ENCODE measurements at places on chromosomes 13 and 19. TPM values are rescaled to one million over a fixed set of nuclear protein-coding genes. Genes with fewer than 3 reads are reported as not detected.

DNA sequence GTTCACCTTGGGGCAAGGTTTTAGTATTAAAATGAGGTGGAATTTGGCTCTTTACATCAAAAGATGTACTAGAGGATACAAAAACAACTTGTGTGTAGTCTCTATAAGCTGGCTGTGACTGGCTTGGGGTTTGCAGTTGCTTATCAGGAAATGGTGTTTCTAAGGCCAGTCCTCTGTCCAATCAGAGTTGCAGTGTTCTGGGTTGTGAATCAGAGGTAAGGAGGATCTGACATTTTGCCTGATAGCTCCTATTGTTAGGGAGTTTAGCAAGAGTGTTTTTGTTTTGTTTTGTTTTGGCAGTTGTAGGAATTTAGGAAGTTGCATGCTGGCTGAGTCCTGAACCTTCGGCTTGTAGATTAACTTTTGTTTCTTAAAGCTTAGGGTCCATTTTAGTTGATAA lies 20.1 kb upstream of the ESD start:
- DNase-seq: no peak

DNA sequence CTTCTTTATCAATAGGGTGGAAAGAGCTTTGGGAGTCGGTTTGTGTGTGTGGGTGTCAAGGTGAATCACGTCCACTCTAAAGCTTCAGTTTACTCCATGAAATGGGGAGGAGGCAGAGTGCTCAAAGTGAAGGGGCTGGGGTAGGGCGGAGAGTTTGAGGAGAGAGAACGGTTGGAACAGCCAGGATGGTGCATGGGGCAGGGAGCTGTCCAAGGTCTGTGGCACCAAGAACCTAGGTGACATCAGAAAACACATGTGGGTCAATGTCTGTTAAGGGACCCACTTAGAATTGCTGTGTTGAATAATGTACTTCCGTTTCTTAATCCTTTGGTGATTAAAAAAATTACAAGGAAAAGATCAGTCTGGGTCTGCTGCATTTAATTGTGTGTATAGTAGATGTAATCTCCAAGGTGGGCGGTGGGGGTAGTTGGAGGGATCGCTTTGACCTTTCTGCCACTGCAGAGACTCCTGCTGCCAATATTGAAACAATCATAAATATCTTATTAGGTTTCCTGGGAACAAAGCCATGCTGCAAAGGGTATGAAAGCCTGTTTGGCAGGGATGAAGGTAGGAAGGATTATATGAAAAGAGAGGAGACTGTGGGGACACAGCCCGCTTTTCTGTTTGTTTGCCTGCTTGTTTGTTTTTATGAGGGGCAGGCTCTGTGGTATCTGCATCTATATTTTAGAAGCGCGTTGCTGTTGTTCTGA lies 122.3 kb downstream of the ATP8A2 start:
- no peak for DNase-seq

DNA sequence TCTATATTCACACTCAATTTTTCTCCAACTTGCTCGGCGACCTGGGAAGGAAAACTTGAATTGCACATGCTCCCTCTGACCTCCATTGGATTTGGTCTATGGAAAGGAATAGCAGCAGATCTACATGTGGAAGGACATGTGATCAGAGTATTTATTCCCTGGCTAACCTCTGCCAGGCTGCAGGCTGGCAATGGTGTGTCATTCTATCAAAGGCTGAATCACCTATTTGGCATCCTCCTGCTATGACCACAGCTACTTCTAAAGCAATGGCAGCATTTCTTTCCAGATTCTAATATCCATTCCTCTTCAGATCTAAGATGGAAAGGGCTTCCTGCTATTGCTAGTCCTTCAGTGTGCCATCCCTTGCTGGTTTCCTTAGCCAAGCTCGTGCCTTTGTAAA lies 144.3 kb upstream of the FREM2 start:
- no peak for DNase-seq

- peak; percentile 99 for DNase-seq
Measured at GRCh38 chr19:39833464-39834286, at the start of gene DYRK1B. Gene DYRK1B (minus strand): TSS chr19:39834162. CDS start chr19:39831867, 2,295 bp downstream.

Gene NKG7
- total RNA-seq: not detected

Gene PGLYRP1
- not detected for total RNA-seq

- peak; percentile 77 for DNase-seq
Measured at GRCh38 chr19:12757544-12758274, 6.1 kb downstream of the BEST2 start.

Gene CGB3
- total RNA-seq: not detected

DNA sequence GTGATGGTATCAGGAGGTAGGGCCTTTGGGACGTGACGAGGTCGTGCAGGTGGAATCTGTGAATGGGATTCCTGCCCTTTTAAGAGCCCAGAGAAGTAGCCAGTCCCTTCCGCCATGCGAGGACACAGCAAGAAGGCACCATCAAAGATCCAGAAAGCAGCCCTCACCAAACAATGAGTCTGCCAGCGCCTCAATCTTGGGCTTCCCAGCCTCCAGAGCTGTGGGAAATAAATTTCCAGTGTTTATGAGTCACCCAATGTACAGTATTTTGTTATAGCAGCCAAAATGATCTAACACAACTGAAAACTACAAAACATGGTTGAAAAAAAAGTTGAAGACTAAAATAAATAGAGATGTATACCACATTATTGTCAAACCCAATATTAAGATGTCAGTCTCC lies 16.9 kb upstream of the LAMP1 start:
- DNase-seq: no peak

Gene PALM3
- total RNA-seq: 3.3 TPM

DNA sequence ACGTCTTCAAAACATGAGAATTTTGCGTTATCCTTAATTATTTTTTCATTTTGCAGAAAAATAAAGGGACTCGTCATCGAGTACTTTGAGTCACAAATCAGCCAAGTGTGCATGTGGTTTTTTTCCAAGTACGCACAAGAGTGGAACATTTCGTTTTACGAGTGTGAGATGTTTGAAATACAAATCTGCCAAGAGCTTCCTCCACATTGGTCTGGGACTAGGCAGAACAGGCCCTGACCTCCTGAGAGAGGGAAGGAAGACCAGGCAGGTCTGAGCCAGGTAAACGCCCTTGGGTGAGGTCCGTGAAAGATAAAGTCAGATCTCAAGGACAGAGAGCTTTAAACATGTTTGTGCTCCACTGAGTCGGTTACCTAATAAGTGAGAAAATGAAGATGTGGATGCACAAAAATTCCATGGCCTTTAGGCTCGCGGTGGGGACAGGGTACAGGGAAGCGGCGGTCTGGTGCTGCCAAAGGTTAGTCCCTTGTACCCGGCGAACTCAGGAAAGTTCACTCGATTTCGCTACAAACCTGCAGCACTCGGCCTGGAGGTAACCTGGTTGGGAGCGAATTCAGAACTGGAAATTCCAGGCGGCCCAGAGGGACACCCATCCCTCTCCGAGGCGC lies 473 bp upstream of the ITM2B start:
- DNase-seq: no peak

Gene DACH1
- 14.7 TPM for total RNA-seq

- no peak for DNase-seq
Measured at GRCh38 chr13:44605275-44605674, 29.1 kb upstream of the TSC22D1 start.

DNA sequence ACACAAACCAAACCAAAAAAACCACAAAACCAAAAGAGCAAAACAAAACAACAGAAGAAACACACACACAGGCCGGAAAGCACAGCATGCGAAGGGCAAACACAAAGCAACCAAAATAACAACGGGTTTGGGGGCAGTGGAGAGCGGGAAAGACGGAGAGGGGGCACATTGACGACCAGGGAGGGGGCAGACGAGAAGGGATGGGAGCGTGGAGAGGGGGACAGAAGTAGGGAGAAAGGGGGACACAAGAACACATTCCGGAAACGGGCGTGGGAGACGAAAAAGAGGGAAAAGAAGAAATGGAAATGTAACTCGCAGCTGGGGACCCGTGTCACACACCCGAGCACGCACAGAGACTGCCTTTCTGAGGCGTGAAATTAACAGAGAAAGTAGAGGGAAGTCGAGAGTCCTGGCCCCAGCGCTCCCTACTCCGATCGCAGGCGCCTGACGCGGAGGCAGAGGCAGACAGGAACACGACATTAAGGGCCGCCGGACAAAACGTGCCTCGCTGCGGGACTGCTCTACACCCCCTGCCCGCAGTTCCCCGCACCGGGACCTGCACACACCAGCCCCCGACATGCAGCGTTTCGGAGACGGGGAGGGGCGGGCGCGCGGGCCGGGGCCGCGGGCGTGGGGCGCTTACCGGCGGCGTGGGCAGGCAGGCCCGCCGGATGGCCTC lies 652 bp downstream of the POU4F1 start:
- no peak for DNase-seq

DNA sequence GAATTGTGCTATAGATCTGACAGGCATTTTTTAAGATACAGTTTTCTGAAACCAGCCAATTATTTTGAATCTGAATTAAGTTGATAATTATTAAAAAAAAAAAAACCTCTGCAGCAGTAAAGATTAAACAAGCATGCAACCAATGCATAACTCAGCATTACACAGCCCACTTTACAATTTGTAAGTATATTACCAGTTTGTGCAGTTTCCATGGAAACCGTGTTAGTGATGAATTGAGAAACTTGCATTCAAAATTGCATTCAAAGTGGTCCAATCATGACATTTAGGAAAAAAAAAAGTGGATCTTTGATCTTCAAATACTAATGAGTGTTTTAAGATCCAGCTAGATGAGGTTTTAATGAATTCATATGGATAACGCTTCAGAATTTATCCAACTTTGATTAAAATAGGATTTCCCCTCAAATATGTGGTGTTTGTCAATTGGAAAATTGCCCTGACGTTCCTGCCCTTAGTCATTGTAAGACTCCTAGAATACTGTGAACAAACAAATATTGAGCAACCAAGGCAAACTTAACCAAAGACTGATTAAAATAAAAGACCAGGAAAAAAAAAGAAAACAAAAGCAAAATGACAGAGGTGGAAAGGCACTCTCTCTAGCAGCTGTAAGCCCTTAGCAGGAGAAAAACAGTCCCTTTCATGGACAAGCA lies 314.8 kb upstream of the MAB21L1 start:
- no peak for DNase-seq

DNA sequence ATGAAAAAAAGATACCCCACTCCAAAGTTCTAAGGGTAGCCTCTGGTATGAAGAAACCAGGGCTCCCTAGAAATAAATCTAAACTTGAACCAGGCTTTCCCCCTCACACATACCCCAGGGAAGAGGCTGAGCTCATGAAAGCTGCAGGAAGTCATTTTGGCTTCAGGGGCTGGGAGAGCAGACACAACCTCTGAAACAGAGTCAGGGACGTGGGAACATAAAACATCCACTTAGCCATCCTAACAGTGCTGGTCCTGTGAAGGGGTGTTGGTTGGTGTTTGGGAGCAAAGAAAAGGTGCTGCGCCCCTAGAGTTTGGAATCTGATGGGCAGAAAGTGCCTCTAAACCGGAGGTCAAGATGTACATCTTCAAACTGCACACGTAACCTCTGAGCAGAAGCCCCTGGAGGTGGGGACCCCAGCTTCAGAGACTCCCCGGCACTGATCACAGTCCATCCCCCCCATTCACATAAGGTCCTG lies 15.8 kb downstream of the RAB3D start:
- no peak for DNase-seq

DNA sequence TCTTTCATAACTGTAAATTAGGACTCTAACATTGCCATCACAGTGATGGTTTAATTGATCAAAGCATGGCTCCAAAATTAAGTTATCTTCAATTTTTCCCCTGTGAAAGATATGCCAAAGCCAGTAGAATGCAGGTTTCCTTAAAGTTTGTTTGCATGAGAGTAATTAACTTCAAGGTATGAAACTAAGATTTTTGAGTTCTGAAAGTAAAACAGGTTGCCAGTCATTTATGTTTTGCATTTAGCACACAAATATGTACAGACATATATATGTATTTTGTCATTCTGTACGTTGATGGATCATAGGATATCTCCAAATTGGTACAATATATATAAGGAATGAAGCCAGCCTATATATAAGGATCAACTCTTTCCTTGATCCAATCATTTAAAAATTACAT lies 23.6 kb upstream of the NDFIP2 start:
- no peak for DNase-seq

- no peak for DNase-seq
Measured at GRCh38 chr13:27261396-27261795, 9.2 kb upstream of the RASL11A start.

- no peak for DNase-seq
Measured at GRCh38 chr13:23796551-23796950, 92.6 kb downstream of the MIPEP start.

DNA sequence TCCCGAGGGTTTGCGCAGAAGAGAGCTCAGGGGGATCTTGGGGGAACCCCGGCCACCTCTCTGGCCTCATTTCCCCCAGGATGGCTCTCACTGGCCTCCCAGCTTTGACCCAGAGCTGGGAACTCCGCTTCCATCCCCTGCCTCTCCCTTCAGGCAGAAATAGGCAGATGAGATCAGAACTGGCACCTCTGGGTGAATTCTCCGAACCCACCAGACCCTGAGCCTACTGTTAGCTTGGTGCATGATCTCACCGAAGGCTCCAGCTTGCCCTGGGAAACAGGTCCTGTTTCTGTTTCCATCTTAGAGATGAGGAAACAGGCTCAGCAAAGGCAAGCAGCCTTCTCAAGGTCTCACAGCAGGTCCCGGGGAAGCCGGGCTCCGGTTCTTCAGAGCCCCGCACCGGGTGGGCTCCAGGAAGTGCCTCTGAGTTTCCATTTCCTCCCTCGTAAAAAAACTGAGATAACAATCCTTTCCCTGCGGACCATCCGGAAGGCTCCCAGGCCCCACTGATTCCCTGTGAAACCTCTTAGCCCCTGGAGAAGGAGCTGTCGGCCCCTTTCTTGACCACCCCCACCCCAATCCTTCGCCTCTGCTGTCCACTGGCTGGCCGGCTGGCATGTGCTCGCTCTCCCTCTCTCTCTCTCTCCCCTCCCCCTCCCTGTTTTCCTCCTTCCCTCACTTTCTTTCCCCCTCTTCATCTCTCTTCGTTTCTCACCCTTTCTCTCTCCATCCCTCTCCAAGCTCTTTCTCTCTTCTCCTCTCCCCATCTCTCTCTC lies 2.1 kb downstream of the NECTIN2 start:
- no peak for DNase-seq

DNA sequence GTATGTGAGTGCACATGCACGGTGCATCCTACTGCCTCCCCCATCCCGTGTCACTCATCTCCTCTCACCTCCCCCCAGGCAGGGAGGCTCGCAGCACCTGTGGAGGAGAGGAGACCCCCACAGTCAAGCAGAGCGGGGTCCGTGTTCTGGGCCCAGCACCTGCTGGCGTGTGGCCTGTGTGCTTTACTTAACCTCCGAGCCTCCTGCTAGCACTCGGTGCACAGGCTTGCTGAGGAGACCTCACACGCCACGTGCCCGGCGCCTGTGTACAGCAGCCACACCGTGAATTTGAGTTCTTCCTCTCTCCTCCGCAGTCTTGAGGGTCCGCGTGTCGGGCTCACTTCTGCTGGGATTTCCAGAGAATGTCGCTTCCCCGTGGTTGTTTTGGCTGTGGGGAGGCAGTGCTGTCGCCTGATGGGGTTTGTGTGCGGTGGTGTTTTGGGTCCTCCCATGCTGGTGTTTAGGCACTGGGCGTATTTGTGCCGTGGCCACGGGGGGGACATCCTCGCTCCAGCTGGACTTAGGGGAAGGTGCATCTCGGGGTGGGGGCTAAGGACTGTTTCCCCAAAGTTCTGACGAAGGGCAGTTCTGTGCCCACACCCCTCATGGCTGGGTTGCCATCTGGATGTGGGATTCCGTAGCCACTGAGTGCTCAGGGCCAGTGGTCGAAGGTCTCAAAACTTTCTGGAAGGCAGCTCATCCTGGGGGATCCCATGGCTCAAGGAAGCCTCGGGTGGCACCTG lies 34.8 kb upstream of the TMEM255B start:
- no peak for DNase-seq

Gene RGL3
- total RNA-seq: 0.41 TPM

- DNase-seq: no peak
Measured at GRCh38 chr13:98157188-98157587, 14.3 kb downstream of the FARP1 start.

GRCh38 chr19:41606215-41606837 lies 20.5 kb downstream of the CEACAM4 start:
- DNase-seq: no peak

Gene UNC13A
- total RNA-seq: 27.3 TPM

Measured in frontal cortex (tissue), 4 donors.